ENCODE measurements at places on chromosomes 1 and 21. TPM values are rescaled to one million over a fixed set of nuclear protein-coding genes. Genes with fewer than 3 reads are reported as not detected.

- no peaks in the 10 kb centered on the region for H3K36me3 ChIP-seq
- H3K27me3 ChIP-seq, result no peaks in the 10 kb centered on the region
- no peak for DNase-seq
- no peak overlapping the region for H3K4me3 ChIP-seq
These were observed 75.7 kb upstream of the RAVER2 start for GRCh38 chr1:64669098-64669675.

DNA sequence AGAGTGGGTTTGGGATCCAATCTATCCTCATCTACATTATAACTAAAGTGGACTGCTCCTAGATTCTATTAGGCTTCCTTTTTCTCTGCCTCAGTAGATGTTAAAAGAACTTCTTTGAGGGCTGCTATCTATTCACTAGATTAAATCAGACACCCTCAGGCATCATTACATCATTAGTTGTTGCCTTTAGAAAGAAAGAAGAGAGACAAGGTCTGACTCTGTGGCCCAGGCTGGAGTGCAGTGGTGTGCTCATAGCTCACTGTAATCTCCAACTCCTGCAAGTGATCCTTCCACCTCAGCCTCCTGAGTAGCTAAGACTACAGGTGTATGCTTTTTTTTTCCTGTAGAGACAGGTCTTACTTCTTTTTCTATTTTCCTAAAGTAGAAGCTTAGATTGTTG is 71.1 kb upstream of the EXO1 start:
- H3K4me1 ChIP-seq, result no peaks in the 10 kb centered on the region
- no peaks in the 10 kb centered on the region for H3K36me3 ChIP-seq
- no peak overlapping the region for H3K4me3 ChIP-seq
- no peak overlapping the region for H3K27ac ChIP-seq
- no peak for DNase-seq

DNA sequence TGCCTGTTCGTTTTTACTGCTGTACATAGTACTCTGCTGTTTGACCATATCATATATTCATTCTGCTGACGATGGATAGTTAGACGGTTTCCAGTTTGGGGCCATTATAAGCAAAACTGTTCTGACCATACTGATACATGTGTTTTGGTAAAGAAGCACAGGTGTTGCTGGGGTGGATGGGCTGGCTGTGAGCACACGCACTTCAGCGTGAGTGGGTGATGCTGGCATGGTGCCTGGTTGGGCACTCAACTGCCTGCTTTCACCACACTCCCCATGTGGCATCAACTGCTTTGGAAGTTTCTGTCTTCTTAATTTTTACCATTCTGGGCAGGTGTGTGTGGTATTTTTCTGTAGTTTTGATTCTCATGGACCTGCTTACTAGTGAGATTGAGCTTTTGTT is 37.3 kb downstream of the ADARB1 start:
- H3K27me3 ChIP-seq, result no peaks in the 10 kb centered on the region
- no peak for DNase-seq
- no peaks in the 10 kb centered on the region for H3K36me3 ChIP-seq
- no peak overlapping the region for H3K27ac ChIP-seq
- H3K4me3 ChIP-seq, result no peak overlapping the region

Gene KAZN
- 9.8 TPM for total RNA-seq

GRCh38 chr1:202852163-202852904 is 36.6 kb downstream of the RABIF start:
- H3K4me3 ChIP-seq, result no peak overlapping the region
- no peaks in the 10 kb centered on the region for H3K36me3 ChIP-seq
- H3K27me3 ChIP-seq, result no peaks in the 10 kb centered on the region
- no peak overlapping the region for H3K27ac ChIP-seq
- no peaks in the 10 kb centered on the region for H3K4me1 ChIP-seq

DNA sequence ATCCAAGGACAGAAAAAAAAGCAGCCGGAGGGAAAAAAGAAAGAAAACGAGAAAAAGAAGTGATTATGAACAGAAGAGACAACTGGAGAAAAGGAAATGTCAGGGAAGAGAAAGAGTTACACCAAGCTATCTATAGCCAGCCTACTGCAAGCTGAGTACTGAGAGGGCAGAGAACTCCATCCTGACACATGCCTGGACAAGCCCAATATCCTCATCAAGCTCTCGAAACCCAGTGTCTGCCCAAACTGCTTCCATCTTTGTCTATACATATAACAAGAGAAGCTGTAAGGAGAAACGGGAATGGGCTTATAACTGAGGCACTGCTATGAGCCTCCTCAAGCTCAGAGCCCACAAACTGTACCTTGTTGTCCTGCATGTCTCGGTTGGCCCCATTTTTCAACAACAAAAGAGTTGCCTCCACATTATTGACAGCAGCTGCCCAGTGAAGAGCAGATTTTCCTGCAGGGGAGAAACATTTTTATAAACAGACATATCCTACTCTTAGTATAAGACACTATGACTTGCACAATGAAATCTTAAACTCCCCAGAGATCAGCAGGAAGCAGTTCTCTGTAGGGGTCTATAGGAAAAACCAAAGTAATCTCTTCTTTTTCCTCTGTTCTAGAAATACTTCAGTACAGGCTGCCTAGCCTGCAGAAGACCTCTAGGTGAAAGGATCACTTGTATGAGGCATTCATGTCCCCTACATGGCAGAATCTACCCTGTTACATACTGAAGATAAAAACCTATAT is 21.2 kb upstream of the ADAM30 start:
- no peak for DNase-seq
- H3K4me1 ChIP-seq, result no peaks in the 10 kb centered on the region
- no peaks in the 10 kb centered on the region for H3K27me3 ChIP-seq
- H3K4me3 ChIP-seq, result no peak overlapping the region
- peaks cover 9% of the 10 kb centered on the region for H3K36me3 ChIP-seq
- no peak overlapping the region for H3K27ac ChIP-seq

DNA sequence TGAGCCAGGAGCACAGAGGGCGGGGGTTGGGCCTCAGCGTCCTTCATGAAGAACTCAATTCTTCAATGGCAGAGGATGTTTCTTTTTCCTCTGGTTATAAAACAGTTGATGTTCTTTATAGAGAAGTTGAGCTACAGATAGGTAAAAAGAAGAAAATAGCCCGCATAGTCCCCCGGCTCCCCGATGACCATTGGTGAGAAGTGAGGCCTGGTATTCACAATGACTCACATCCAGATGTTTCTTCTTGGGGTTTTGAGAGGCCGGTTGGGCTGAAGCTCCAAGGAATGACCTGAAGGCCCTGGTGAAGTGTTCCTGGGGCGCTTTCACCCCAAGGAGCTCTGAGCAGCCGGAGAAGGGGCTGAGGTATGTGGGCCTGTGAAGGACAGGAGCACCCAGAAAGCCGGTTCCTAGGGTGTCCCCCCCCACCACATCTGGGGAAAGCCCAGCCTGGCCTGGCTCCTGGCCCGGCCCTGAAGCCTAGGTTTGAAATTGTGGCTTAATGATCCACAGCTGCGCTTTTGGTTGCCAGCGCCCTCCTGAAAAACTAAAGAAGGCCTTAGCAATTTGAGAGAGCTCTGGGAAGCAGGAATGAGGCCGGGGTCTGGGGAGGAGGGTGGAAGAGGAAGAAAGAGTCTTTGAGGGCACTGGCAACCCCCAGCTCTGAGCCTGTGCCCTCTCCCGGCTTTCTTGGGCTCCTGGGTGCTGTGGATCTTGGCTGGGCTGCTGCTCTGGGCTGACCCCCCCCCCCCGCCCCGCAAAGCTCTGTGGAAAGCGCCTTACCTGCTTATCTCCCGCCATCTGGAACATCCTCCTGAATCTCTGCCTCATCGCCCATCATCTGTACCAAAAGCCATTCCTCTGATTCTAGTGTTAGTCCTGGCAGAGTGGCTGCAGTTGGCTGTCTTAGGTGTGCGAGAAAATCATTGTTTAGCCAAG is 444.7 kb downstream of the CAMTA1 start:
- H3K4me1 ChIP-seq, result no peaks in the 10 kb centered on the region
- no peaks in the 10 kb centered on the region for H3K36me3 ChIP-seq
- H3K4me3 ChIP-seq, result no peak overlapping the region
- DNase-seq, result peak; percentile 6
- H3K27ac ChIP-seq, result no peak overlapping the region

GRCh38 chr1:226974544-226975258 is 34.6 kb downstream of the COQ8A start:
- no peak overlapping the region for H3K4me3 ChIP-seq
- H3K36me3 ChIP-seq, result no peaks in the 10 kb centered on the region
- H3K27me3 ChIP-seq, result no peaks in the 10 kb centered on the region
- peak overlapping the region; percentile 63 for H3K27ac ChIP-seq

DNA sequence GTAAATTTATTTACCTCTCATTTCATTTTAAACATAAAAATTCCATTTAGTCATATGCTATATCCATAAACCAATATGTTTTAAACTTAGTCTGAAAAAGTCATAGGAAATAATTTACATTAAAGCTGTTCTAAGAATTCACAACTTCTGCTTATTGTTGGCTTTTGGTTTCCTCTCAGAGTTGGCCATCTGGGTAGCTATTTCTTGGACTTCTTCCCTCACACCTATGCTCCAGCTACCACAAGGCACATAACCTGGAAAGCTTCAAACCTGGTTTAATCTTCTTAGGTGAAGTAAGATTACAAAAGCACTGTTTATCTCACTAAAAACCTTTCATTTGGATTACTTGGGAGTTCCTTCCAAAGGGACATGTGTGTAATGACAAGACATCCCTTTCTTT is 29.8 kb downstream of the RBM11 start:
- no peaks in the 10 kb centered on the region for H3K36me3 ChIP-seq
- no peak for DNase-seq
- H3K27me3 ChIP-seq, result no peaks in the 10 kb centered on the region
- H3K27ac ChIP-seq, result no peak overlapping the region

GRCh38 chr1:14115976-14116375 is 416.0 kb downstream of the PRDM2 start:
- H3K27me3 ChIP-seq, result no peaks in the 10 kb centered on the region
- H3K27ac ChIP-seq, result no peak overlapping the region
- no peaks in the 10 kb centered on the region for H3K36me3 ChIP-seq

DNA sequence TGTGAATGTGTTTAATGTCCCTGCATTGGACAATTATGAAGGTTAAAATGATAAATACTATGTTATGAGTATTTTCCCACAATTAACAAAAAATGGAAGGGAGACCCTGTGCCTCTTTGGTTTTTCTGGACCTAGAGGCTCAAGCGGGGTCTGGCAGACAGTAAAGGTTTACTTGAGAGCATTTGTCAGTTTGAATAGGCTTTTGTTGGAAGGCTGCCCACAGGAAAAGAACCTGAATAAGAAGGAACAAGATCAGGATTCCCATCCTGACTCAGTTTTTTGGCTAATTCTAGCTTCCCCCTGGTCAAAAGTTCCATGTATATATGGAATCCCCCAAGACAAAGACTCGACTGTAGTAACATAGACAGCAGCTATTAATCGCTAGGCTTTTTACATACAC is 150.9 kb upstream of the JUN start:
- peaks cover 11% of the 10 kb centered on the region for H3K4me1 ChIP-seq
- H3K27ac ChIP-seq, result no peak overlapping the region

DNA sequence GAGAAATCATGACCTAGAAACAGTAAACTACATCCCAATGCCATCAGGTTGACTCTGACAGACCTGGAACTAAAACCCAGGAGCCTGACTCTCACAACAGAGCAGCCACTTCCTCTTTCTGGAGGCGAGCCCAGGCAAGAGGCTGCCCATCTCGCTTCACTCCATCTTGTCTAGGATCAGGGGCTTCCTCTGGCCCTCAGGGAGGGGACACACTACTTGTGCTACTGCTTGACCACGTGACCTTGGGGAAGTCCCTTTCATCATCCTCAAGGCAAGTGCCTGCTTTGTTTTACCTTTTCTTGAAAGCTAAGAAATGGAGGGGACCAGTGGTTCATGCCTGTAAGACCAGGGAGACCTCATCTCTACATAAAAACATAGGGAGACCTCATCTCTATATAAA is 2.6 kb upstream of the TENT5B start:
- no peak overlapping the region for H3K4me3 ChIP-seq
- H3K36me3 ChIP-seq, result no peaks in the 10 kb centered on the region
- no peak overlapping the region for H3K27ac ChIP-seq
- H3K27me3 ChIP-seq, result no peaks in the 10 kb centered on the region
- H3K4me1 ChIP-seq, result no peaks in the 10 kb centered on the region

Gene E2F2
- 32.9 TPM for total RNA-seq

DNA sequence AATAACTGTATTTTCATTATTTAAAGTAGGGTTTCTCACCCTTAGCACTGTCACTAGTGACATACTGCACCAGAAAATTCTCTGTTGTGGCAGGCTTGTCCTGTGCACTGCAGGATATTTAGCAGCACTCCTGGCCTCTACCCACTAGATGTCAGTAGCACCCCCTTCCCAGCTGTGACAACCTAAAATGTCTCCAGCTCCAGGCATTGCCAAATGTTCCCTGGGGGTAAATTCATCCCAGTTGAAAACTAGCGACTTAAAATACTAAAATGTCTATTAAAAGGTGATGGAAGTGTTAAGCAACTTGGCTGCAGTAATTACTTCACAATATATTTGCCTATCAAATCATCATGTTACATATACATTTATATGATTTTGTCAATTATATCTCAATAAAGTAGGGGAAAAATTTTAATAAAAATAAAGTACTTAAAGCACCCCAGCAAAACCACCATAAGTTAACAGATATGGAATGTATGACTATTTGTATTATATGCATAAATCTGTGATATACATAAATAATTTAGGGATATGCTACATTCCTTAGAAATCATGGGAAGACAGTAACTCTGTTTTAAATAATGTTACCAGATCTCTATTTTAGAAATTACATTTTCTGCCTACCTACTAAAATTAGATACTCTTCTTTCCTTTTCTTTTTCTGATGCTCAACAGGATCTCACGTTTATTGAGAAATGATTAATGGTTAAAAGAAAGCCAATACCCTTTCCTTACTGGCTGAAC is 74.6 kb downstream of the ARID4B start:
- H3K4me1 ChIP-seq, result no peaks in the 10 kb centered on the region
- no peaks in the 10 kb centered on the region for H3K27me3 ChIP-seq
- H3K4me3 ChIP-seq, result no peak overlapping the region
- DNase-seq, result peak; percentile 66

- H3K27ac ChIP-seq, result no peak overlapping the region
- no peaks in the 10 kb centered on the region for H3K27me3 ChIP-seq
- H3K4me3 ChIP-seq, result no peak overlapping the region
- no peak for DNase-seq
These were observed 88.4 kb upstream of the PDE4B start for GRCh38 chr1:65704318-65704717.

DNA sequence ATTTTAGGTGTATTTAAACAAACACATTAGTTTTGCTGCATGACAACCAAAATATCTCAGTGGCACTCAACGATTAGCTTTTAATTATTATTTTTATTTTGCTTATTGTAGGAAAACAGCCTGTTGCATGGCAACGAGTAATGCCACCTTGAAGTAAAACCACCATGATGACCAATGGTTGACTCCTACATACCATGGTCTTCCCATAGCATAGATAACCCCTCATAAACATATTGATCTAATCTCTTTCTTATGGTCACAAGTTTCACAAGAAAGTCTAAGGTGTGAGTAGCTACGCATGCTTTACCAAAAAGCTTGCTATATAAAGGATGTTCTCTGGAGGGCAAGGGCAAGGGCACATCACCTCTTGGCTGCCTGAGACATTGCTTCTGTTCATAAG is 61.5 kb upstream of the PTBP2 start:
- no peaks in the 10 kb centered on the region for H3K4me1 ChIP-seq
- no peak for DNase-seq
- H3K36me3 ChIP-seq, result no peaks in the 10 kb centered on the region
- H3K27ac ChIP-seq, result no peak overlapping the region

GRCh38 chr1:95262913-95263312 is 28.9 kb downstream of the RWDD3 start:
- DNase-seq, result no peak
- H3K4me1 ChIP-seq, result no peaks in the 10 kb centered on the region
- no peak overlapping the region for H3K4me3 ChIP-seq
- no peaks in the 10 kb centered on the region for H3K27me3 ChIP-seq

- no peaks in the 10 kb centered on the region for H3K36me3 ChIP-seq
- H3K27ac ChIP-seq, result no peak overlapping the region
- no peaks in the 10 kb centered on the region for H3K27me3 ChIP-seq
- H3K4me1 ChIP-seq, result no peaks in the 10 kb centered on the region
These were observed 49.8 kb downstream of the CDKN2C start for GRCh38 chr1:51019811-51020210.

Data from colonic mucosa (tissue), 4 donors.